ENCODE measurements at places on chromosomes 2 and 18.

DNA sequence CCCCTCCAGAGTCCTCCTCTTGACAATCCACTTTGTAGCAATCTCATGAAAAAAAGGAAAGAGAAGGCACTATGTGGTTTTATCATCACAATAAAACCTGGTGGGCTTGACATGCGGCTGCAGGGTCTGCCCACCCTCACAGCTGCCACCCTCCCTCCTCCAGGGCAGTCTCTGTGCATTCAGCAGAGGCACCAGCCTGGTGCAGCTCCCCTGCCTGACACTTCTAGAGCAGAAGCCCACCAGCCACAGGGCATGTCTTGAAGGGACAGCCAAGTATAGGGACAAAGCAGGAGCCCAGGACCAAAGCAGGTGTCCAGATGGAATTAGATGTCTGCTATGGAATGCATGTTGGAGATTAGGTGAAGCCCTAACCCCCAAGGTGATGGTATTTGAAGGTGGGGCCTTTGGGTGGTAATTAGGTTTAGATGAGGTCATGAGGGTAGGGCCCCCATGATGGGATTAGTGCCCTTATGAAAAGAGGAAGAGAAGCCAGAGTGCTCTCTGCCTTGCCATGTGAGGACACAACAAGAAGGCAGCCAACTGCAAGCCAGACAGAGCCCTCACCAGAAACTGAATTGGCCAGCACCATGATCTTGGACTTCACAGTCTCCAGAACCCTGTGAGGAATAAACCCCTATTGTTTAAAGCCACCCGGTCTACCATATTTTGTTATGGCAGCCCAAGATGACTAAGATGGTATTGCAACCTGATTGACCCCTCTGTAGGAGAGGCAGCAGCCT is 86.9 kb downstream of the MCFD2 start:
- no peak for DNase-seq

GRCh38 chr2:117065912-117066311 is 748.6 kb upstream of the DDX18 start:
- no peak for DNase-seq

DNA sequence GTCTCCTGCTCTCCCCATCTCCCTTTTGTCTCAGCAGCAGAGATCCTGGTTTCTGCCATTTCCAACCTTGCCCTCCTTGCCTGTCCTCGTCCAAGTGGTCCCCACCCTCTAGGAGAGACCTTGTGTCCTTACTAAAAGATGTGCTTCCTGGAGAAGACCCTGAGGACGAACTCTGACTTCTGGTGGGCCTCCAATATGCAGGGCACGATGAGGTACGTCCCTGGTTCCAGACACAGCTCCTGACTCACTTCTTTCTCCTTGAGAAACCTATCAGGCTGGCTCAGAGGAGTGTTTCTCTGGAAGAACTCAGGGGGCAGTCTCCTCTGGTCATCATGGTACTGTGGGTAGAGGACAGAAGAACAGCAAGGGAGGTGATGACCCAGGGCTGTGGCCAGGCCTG is 28.2 kb downstream of the CAPN14 start:
- DNase-seq = no peak

- no peak for DNase-seq
Measured at GRCh38 chr2:74725287-74725686, 71.2 kb downstream of the SEMA4F start.

GRCh38 chr2:102848366-102848839 is 86.6 kb downstream of the TMEM182 start:
- no peak for DNase-seq

- no peak for DNase-seq
Measured at GRCh38 chr2:88069117-88069516, 1.5 kb downstream of the SMYD1 start.

GRCh38 chr18:45019469-45019868 is 338.8 kb downstream of the SETBP1 start:
- DNase-seq = no peak

- no peak for DNase-seq
Measured at GRCh38 chr2:223532161-223532560, 70.0 kb downstream of the SCG2 start.
